ENCODE measurements at places on chromosomes 1 and 21.

DNA sequence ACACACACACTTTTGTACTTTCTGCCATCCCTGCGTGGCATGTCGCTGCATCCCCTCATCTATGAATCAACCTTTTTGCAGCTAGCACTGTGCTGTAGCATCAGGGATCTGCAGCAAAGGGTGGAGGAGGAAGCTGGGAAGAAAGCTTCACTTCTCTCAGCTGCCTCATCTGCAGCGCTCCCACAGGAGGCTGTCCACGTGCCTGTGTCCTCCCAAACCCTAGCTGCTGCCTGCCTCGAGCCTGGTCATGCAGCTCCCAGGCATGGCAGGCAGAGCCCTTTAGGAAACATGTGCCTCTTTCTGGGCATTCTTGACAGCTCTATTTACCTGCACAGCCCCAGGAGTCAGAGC is 262.1 kb upstream of the SGIP1 start:
- DNase-seq: no peak

DNA sequence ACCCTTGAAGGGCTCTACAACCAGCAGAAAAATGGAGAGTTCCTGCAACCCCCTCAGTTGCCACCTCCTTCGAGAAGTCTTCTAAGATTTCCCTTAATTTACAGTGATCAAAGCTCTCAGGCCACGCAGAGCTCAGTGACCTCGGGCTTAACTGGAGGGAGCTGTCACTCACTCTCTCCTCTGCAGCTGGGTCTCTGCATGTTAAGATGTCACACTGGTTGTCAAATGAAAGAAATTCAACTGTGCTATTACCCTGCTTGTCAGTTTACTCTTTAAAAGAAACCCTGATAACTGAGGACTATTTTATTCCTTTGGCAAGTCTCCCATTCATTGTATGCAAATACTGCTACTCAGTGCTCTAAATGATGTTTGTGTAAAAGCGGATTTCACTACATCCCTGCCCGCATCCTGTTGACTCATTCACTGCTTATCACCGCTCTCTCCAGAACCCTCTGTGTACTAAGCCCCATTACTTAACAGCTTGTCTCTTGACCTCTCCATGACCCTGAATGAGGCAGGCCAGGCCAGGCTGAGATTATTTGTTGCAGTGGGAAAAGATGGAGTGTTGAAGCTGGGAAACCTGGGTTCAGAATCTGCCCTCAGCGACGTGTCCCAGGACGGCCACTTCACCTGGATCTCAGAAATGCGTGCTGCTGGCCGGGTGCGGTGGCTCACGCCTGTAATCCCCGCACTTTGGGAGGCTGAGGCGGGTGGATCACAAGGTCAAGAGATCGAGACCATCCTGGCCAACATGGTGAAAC is 13.7 kb downstream of the DHRS3 start:
- peak; percentile 45 for DNase-seq

- DNase-seq: no peak
Observed at GRCh38 chr1:205243350-205244191, 15.8 kb downstream of the TMCC2 start.

GRCh38 chr1:226641671-226642231 is 93.2 kb downstream of the STUM start:
- DNase-seq: no peak

- DNase-seq: no peak
Observed at GRCh38 chr1:64135462-64136223, 67.8 kb upstream of the UBE2U start.

- DNase-seq: no peak
Observed at GRCh38 chr1:100292711-100293110, 26.7 kb downstream of the RTCA start.

DNA sequence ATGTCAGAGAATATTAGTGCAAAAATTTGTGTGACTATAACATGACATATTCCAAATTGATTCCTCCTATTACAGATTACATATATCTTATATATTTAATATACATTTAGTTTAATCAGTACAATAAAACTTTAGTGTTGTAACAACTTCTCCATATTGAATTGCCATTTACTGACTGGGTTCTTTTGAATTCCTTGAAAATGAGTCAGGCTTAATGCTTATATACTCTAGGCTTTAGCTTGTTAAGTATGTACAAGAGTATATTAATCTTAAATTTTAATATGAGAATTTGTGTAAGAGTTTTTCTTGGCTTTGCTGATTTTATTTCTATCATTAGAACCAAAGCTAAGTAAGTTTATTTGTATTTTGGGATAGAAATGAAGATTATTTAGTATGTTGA is 40.3 kb downstream of the XPR1 start:
- DNase-seq: no peak

DNA sequence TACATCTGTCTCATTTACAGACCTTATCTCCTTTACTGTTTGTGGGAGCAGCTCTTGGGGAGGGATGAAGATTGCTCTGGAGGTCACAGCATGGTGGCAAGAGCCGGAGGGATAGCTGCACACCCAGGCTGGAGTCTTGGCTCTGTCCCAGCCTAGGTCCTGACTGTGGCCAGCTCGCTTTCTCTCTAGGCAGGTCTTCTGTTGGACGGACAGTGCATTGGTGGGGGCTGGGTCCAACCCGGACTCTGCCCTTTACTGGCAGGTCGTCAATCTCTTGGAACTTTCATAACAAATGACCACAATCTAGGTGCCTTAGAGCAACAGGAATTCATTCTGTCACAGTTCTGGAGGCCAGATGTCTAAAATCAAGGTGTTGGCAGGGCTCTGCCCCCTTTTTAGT is 319.8 kb upstream of the C1orf174 start:
- no peak for DNase-seq

DNA sequence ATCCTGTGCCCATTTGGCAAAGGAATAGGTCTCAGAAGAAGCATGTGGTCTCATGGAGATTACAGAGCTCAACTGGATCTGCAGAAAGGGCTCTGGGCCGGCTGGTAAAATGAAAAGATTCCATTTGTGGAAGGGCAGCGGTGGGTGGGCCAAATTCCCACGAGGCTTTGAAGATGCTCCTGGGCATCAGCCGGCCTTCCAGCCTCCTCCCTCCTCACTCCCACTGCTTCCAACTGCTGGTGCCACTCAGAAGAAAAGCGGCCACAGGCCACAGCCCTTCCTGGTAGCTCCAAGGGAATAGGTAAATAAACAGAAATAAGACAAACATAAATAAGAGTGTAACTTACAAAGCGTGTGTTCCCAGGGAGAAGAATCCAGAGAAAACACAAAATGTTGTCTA is 136.3 kb upstream of the SLC44A3 start:
- no peak for DNase-seq

DNA sequence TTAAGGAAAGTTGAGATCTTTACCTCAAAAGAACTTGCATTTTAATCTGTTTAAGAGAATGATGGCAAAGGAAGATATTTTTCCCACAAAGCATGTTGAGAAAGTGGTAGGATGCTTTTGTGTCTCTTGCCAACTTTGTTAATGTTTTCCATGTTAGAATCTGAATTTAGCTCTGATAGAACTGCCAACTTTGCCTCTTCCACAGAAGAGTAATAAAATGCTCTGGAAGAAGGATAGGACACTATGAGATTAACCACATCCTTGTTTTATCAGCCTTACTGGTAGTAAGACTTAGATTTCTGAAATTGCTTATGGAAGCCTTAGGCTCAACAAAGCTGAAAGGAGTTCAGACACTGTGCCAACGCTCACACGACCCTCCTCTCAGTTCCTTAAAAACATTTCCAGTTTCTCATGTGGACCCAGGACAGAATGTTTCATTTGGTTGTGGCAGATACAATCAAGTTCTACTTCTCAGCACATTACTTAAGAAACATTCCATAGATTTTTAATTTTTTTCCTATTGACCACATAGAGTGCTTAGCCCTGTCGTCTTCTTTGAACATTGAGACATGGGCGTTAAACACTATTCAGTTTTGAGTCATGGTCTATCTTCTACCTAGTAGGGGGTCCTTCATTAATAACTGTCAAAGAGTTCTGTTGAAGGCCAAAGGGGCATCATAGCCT is 59.0 kb downstream of the MTR start:
- DNase-seq: no peak

GRCh38 chr1:233359431-233359830 is 31.9 kb downstream of the MAP3K21 start:
- DNase-seq: no peak

DNA sequence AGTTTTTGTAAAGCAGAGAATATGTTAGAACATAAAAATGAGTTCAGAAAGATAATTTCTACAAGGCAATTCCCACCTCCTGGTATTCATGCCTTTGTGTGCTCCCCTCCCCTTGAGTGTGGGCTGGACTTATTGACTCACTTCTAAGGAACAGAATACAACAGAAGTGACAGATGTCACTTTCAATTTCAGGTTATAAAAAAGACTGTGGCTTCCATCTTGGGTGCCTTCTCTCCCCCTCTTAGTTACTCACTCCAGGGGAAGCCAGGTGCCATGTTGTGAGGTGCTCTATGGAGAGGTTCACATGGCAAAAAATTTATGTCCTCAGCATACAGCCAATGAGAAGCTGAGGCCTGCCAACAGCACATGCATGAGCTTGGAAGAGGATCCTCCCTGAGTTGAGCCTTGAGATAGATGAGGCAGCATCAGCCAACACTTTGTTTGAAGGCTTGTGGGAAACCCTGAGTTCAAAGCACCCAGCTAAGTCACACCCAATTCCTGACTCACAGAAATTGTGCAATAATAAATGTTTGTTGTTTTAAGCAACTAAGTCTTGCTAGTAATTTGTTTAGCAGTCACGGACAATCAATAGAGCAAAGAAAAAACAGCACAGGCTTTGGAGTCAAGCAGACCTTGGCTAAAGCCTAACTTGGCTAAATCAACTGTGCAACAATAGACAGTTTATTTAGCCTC is 73.5 kb upstream of the NGF start:
- peak; percentile 1 for DNase-seq

DNA sequence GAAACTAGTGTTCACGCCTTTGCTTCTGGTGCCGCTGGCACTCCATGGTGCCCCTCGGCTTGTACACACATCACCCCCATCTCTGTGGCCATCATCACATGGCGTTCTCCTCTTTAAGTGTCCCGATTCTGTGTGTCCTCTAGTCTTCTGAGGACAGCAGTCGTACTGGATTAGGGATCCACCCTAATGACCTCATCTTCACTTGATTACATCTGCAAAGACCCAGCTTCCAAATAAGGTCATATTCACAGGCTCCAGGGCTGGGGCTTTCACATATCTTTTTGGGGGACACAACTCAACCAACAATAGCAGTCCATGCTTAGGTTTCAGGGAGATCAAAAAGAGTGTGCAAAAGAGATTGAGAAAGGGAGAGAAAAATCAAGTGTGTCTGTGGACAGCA is 64.9 kb downstream of the HLCS start:
- DNase-seq: no peak

GRCh38 chr1:229251185-229251584 is 19.7 kb upstream of the RAB4A start:
- DNase-seq: no peak

- no peak for DNase-seq
Observed at GRCh38 chr1:243667591-243667990, 182.5 kb downstream of the AKT3 start.

DNA sequence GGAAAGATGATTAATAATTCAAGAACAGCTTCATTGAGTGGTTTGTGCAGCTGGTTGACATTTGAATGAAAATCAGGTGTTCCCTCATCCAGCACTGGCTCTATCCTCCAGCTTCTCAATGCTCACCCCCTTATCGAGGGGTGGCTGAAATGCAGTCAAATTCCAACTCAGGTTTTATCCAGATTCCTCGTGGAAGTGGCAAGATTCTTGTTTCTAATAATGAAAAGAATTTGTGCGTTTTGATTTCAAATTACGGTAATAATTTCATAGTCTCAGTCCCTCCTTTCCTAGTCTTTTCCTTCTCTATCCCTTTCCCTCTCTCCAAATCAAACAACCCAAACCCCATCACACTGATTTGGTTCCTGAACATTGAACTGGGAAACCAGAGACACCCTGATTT is 3.1 kb downstream of the CNIH3 start:
- DNase-seq: no peak

GRCh38 chr1:168629466-168629865 is 53.1 kb downstream of the XCL1 start:
- no peak for DNase-seq

GRCh38 chr1:8866792-8867415 is 11.6 kb downstream of the ENO1 start:
- DNase-seq: no peak

- DNase-seq: no peak
Observed at GRCh38 chr1:7517611-7518330, 253.3 kb upstream of the VAMP3 start.
